Stimulated activated CD8-positive, alpha-beta memory T cell treated with anti-CD3 and anti-CD28 coated beads, Interleukin-2, amount 100 ng/mL, for 1 hour (primary cell): ENCODE measurements at places on chromosomes 12 and 14.

DNA sequence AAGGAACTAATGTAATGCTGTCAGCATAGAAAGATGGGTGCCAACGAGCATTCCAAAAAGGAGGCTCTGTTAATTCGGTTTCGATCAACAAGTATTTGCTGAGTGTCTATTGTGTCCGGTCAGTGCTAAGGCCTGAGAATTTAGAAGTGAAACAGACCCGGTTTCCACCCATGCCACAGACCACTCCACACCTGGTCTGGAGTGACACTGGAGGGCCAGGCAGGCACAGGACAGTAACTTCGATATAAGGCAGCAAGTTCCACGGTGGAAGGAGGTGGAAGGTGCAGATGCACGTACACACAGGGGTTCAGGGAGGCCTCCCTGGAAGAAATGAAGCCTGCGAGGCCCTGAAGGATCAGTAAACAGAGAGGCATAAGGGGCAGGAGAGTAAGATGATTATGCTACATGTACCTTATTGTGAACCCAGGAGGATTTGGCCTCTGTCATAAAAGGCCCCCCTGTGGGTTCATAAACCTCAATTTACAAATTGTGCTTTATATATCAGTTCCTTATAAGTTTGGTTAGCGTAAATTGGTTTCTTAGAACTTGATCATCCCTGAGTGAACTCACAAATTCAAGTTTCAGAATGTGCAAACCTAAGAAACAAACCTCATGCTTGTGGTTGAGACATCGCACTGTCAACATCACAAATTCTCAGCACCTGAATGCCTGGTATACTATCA, 25.9 kb downstream of the SSH1 start:
- no peak for DNase-seq

- no peak for DNase-seq
Measured at GRCh38 chr12:2053691-2054090, 904 bp downstream of the CACNA1C start.

GRCh38 chr14:40122968-40123648, 690.9 kb upstream of the FBXO33 start:
- DNase-seq, result no peak

DNA sequence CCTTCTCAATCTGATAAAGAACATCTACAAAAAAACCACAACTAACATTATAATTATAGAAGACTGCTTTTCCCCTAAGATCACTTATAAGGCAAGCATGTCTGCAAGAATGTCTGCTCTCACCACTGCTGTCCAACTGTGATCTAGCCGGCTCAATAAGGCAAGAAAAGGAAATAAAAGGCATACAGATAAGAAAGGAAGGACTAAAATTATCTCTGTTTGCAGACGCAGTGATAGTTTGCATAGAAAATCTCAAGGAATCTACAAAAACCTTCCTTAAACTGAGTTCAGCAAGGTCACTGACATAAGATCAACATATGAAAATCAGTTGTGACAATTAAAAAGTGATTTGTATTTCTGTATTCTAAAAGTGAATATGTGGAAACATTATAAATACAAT, 138.0 kb upstream of the EGLN3 start:
- DNase-seq, result no peak

DNA sequence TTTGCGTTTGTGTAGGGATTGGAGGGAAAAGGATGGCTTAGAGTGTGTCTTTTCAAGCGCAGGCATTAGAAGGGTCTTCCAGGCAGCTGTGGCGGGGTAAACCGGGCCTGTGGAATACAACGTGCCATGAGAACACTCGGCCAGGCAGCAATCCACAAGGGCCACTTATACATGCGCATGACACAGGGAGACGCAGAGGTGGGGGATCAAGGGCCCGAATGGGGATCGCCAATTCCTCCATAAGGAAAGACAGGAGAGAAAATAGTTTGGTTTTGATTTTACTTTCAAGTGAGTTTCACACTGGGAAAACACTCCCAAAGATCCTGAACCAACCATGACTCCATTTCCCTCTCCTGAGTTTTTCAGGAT, 71.6 kb downstream of the SPRING1 start:
- DNase-seq, result no peak

DNA sequence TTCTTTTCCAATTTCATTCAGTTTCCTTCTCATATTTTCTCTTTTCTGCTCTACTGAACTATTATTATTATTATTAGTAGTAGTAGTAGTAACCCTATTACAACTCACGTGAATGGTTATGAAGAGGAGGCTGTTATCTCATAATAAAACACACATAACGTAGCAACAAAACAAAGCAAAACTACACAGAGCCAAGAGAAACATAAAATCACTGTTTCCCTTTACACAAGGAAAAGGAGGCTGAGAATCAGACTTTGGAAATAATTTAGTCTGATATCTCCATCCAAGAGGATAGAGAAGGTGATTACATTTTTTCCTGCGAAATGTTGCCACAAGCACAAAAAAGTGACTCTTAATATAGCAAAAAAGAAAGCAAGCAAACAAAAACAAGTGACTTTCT, 975.8 kb upstream of the FLRT2 start:
- DNase-seq, result no peak

DNA sequence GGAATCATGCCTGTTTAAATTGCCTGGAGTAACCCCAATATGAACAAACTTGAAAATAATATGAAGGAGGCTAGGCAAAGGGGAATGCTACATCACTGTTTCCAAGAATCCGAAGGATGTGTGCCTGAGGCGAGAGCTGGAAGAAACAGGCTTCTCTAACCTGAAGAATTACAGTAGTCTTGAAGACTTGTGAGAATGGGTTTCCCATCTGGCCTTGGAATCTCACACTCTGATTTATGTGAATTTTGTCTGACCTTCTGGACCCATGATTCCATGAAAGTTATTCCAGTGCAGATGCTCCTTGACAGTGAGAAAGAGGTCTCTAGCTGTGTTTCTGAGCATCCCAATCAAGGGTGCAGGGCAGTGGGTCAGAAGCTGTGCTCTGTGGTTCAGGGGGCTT, 122.1 kb upstream of the PARP11 start:
- DNase-seq, result no peak

- DNase-seq, result no peak
Measured at GRCh38 chr14:26078561-26078960, 519.3 kb downstream of the NOVA1 start.

- no peak for DNase-seq
Measured at GRCh38 chr14:101500681-101501080, 60.6 kb upstream of the DIO3 start.

DNA sequence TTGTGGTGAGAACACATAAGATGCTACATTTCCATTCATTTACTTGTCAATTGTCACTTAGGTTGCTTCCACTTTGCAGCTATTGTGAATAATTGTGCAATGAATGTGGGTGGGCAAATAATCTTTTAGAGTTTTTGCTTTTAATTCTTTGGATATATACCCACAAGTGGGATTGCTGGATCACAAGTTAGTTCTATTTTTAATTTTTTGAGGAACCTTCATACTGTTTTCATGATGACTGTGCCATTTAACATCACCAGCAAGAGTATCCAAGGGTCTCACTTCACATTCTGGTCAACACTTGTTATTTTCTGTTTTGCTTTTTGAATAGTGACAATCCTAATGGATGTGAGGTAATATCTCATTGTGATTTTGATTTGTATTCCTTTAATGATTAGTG, 10.5 kb downstream of the CLEC6A start:
- DNase-seq, result no peak

DNA sequence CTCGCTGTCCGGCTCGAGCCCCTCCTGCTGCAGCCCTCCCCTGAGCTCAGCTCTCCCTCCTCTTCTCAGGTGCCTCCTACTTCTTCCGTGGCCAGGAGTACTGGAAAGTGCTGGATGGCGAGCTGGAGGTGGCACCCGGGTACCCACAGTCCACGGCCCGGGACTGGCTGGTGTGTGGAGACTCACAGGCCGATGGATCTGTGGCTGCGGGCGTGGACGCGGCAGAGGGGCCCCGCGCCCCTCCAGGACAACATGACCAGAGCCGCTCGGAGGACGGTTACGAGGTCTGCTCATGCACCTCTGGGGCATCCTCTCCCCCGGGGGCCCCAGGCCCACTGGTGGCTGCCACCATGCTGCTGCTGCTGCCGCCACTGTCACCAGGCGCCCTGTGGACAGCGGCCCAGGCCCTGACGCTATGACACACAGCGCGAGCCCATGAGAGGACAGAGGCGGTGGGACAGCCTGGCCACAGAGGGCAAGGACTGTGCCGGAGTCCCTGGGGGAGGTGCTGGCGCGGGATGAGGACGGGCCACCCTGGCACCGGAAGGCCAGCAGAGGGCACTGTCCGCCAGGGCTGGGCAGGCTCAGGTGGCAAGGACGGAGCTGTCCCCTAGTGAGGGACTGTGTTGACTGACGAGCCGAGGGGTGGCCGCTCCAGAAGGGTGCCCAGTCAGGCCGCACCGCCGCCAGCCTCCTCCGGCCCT, 22.8 kb downstream of the MMP17 start:
- no peak for DNase-seq

DNA sequence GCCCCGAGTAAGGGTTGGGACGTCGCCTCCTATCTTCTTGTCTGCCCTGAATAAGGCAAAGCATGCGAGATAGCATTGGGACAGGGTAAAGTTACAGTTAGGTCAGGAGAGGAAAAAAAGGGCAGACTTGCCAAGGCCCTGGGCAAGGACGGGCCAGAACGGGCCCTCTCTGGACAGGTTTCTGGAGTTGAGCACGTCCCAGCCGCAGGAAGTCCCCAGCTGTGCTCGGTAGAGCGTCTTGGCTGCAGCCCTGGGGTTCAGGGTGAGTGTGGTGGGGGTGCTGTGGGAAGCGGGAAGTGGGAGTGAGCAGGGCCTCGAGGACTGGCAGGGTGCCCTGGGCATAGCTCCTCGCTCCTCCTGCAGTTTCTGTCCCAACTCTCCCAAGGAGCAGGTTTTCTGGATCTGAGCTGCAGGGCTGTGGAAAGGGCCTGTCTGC, 5.4 kb downstream of the RPS6KL1 start:
- DNase-seq, result no peak

- DNase-seq, result no peak
Measured at GRCh38 chr12:76765598-76765997, 1.7 kb downstream of the ZDHHC17 start.

DNA sequence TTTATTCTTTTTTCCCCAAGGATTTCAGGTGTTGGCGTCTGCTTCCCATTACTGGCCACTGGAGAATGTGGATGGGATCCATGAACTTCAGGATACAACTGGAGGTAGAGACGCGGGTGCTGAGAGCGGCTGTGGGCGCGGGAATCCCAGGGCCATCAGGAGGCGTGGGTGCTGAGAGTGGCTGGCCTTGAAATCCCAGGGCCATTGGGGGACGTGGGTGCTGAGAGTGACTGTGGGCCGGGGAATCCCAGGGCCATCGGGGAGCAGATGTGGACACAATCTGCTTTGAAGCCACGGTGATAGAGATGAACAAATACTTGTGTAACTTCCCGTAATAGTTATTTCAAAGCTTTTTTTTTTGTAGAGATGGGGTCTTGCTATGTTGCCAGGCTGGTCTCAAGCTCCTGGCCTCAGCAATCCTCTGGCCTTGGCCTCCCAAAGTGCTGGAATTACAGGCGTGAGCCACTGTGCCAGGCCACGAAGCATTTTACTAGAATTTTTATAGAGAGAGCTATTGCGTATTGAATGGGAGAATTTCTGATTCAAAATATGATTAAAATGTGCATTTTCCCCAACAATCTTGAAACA, 12.8 kb downstream of the ADGRD1 start:
- DNase-seq, result no peak

DNA sequence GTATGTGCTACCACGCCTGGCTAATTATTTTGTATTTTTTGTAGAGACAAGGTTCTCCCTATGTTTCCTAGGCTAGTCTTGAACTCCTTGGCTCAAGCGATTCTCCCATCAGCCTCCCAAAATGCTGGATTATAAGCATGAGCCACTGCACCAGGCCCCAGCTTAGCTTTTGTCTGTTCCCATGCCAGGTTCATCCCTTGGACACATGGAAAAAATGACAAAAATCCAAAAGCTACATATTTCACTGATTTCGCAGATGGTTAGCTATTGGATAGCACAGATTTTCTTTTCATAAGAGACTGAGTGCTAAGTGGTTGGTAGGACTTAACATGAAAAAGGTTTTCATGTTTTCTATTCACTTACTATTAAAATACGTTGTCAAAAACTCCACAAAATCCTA, 286.6 kb upstream of the KITLG start:
- DNase-seq, result no peak

DNA sequence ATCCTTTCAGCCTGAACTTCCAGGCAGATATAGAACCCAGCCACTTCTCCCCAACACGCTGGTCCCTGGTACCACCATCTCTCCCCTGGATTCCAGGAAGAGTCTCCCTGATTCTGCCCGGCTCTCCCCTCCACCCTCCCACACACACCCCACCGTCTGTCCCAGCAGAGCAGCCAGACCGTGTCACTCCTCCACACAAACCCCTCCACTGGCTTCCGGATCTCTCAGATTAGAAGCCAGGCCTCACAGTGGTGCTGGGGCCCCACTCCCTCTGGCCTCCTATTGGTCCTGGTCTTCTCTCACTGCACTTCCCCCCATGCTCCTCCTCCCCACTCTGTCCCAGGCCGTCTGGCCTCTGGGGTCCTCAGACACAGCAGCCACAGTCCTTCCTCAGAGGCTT, 52.4 kb upstream of the CDKN3 start:
- DNase-seq, result no peak

DNA sequence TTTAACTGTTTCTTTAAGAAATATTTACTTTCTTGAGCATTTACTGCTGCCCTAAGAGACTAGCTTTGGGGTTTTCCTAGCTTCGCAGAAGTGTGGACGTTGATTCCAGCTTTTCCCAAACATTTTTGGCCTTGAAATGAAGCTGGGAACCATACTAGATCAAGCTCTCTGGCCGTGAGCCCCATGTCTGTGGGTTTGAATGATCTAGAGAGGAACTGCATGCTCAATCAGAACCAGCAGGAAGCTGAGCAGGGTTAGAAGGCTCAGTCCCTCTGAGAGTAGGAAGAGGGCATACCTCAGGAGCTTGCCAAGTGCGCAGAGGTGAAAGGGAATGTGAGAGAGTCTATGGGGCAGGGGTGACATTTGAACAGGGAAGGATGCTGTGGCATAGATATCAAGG, 292.1 kb downstream of the CACNA1C start:
- no peak for DNase-seq

DNA sequence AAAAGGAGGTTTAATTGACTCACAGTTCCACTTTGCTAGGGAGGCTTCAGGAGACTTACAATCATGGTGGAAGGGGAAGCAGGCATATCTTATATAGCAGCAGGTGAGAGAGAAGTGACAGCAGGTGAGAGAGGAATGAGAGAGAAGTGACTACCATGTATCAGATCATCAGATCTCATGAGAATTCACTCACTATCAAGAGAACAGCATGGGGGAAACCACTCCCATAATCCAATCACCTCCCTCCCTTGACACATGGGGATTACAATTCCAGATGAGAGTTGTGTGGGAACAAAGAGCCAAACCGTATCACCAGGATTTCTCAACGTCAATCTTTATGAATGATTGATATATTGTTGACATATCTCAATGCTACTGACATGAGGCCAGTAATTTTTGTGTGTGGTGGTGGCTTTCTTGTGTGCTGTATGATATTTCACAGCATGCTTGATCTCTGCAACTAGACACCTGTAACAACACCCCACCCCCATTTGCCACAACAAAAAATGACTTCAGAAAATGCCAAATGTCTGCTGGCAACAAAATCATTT, 1470.9 kb upstream of the SEL1L start:
- DNase-seq, result no peak

GRCh38 chr14:22047115-22047514, 373.5 kb upstream of the OR4E1 start:
- DNase-seq, result no peak
